Ascending aorta (tissue), 2 donors: ENCODE measurements at places on chromosomes 6 and 20. TPM values are rescaled to one million over a fixed set of nuclear protein-coding genes. Genes with fewer than 3 reads are reported as not detected.

The FAM162B gene
- total RNA-seq = not detected

GRCh38 chr6:47579040-47579439, 101.5 kb downstream of the CD2AP start:
- H3K4me3 ChIP-seq = no peak overlapping the region
- no peak overlapping the region for H3K27ac ChIP-seq
- DNase-seq = no peak
- no peaks in the 10 kb centered on the region for H3K4me1 ChIP-seq

GRCh38 chr6:56843476-56844349, 111.2 kb upstream of the BEND6 start:
- peak overlapping the region; percentile 75 for H3K4me3 ChIP-seq
- peaks cover 9% of the 10 kb centered on the region for H3K4me1 ChIP-seq
- no peaks in the 10 kb centered on the region for H3K27me3 ChIP-seq
- no peak for DNase-seq
- H3K36me3 ChIP-seq = no peaks in the 10 kb centered on the region

GRCh38 chr6:24757611-24758010, 17.1 kb upstream of the GMNN start:
- no peak overlapping the region for H3K4me3 ChIP-seq
- DNase-seq = no peak
- H3K4me1 ChIP-seq = no peaks in the 10 kb centered on the region
- no peaks in the 10 kb centered on the region for H3K27me3 ChIP-seq

DNA sequence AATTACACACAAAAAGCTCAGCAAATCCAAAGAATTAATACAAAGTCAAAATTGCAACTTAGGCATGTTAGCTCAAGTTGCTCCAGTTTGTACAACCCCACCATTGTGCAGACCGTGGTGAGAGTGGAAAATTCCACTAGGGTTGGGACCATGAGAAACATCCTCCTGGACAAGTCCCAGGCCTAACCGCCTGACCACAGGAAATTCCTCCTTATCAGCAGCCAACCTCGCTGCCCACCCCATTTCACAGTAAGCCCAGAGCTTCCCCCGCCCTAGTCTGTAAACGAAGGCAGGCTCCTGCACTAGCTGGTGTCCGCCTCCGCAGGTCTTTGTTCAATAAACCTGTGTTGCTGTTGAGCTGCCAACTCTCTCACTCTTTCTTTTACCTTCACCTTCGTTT, 1023.3 kb downstream of the EYS start:
- no peaks in the 10 kb centered on the region for H3K4me1 ChIP-seq
- H3K27me3 ChIP-seq = no peaks in the 10 kb centered on the region
- no peak overlapping the region for H3K27ac ChIP-seq
- DNase-seq = no peak
- no peak overlapping the region for H3K4me3 ChIP-seq
